ENCODE measurements at places on chromosomes 1 and 21. TPM values are rescaled to one million over a fixed set of nuclear protein-coding genes. Genes with fewer than 3 reads are reported as not detected.

Gene OLIG2
- not detected for polyA plus RNA-seq

Gene MNDA
- polyA plus RNA-seq: 3.6 TPM

Gene OR14A2
- not detected for polyA plus RNA-seq

Gene ARMH1
- 2.8 TPM for polyA plus RNA-seq

Data from large intestine (tissue), 12 donors.